ENCODE measurements at places on chromosomes 6 and 20.

DNA sequence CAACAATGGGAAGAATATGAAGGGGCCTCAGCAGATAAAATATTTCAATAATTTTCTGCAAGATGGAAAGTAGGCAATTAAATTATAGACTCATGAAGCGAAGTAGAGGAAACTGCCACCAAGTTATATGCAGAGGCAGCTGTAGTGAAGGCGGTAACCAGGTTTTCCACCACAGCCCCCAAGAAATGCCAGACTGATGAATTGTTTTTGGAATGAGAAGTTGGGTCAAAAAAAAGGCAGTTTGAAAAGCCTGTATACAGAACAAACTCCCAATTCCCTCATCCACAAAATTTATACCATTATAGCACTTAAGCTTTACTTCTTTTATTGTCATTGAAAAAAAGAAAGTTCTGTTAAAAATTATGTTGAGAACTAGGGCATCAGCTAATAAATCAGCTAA, 45.3 kb downstream of the ELOVL4 start:
- DNase-seq: no peak

DNA sequence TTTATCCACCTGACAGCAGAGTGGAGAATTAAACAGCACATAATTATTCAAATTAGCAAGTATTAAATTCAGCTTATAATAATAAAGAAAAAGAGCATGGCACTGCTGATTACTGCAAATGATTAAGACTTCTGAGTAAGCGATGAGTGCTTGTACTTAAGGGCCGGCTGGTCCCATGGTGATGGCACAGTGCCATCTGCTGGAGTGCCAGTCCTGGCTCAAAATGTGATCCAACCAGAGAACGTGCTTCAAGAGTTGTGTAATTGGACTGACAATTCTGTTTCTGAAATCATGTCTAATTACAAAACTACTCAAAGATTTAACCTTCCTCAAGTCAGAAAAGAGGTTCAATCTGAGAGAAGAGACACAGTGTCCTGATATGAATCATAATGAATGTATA, 181.6 kb upstream of the RGS17 start:
- peak; percentile 58 for DNase-seq

GRCh38 chr6:169171016-169171415, 82.6 kb downstream of the THBS2 start:
- no peak for DNase-seq

- DNase-seq: peak; percentile 72
Observed at GRCh38 chr20:54649511-54649962, 174.1 kb downstream of the DOK5 start.

- DNase-seq: no peak
Observed at GRCh38 chr6:168371185-168371584, 51.6 kb upstream of the DACT2 start.

All from iris pigment epithelial cell (primary cell).